Prostate gland (tissue), 2 donors: ENCODE measurements at places on chromosomes 7 and 10. TPM values are rescaled to one million over a fixed set of nuclear protein-coding genes. Genes with fewer than 3 reads are reported as not detected.

DNA sequence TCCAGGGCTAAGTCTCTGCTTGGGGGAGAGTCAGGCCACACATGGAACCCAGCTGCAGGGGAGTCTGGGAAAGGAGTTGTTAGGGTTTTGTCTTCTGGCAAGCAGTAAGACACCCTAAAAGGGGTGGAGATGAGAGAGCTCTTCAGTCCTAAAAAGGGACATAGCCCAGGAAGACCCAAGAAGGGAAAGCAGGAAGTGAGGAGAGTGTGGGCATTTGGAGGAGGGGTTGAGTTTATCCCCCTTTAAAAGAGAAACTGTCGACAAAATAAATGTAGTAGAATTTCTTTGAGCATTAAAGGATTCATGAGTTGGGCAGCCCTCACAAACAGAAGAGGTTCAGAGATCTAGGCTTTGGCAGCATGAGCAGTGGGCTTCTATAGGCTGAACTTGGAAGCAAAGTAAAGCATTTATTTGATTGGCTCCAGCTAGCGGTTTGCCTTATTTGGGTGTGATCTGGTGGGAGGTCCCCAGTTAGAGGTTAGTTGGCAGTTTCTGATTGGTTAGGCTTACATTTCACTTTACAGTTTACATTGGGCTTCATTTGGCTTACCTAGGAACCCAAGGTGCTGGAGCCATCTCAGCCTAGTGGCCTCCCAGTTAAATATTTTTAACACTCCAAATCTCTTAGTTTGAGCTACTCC, 246.7 kb downstream of the CAMK1D start:
- H3K27ac ChIP-seq = no peak overlapping the region
- H3K4me1 ChIP-seq = no peaks in the 10 kb centered on the region
- no peaks in the 10 kb centered on the region for H3K27me3 ChIP-seq
- H3K4me3 ChIP-seq = no peak overlapping the region
- H3K36me3 ChIP-seq = no peaks in the 10 kb centered on the region
- DNase-seq = no peak

Gene EBF3
- total RNA-seq = 7.8 TPM

Gene TMEM273
- 13.0 TPM for total RNA-seq

Gene MMD2
- total RNA-seq = 14.7 TPM

DNA sequence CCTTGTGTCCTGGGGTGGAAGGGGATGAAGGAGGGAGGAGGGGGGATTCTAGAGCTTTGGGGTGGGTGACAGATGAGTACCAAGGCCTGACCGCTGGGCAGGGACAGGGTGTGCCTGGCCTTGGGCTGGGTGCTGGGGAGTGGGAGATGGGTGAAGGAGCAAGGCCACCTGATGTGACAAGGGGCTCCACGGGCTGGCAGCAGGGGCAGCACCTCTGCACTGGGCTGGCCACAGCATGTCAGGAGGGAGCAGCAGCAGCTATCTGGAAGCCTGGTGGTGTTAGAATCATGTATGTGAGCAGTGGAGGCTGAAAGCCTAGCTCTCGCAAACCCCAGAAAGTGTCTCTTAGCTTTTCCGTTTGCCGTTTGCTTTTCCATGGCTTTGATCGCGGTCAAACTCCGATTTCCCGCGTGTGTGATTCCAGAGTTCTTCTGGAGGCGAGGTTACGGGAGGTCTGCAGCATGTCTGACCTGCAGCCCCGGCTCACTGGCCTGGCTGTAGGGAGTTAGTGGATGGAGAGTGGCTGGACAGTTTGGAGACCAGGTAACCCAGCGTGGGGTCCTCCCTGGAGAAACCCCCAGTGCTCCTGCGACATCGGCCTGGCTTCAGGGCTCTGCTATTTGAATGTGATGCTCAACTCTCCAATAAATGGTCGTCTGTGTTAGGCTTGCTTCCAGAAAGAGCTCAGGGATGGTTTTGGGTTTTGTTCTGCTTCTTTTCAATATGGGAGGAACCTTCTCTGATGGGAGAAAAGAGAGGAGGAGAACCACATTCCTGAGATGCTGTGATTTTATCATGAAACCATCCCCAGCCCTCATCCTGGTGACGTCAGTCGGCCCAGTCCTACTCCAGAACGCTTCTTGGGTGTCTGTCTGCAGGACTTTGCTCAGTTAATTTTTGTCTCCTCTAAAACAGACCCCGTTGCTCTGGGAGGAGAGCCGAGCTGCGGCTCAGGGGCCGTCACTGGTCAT, 105.5 kb downstream of the CUX1 start:
- DNase-seq = no peak
- H3K27ac ChIP-seq = no peak overlapping the region
- H3K36me3 ChIP-seq = no peaks in the 10 kb centered on the region
- H3K4me1 ChIP-seq = no peaks in the 10 kb centered on the region
- H3K27me3 ChIP-seq = no peaks in the 10 kb centered on the region
- no peak overlapping the region for H3K4me3 ChIP-seq

DNA sequence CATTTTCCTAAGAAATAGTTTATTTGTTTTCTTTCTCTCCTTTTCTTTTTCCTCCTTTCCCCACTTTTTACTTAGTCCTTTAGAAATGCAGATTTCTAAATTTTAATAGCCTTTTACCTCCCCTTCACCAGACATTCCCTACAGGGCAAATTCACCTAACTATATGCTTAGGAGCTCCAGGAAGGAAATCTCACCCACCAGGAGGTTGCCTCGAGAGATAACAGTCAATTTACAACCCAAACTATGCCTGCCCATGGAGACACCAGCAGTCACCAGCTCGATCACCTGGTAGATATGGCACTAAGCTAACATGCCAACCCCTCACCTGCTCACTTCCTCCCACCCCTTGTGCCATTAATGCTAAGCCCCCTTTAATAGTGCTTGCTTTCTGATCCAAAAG, 25.2 kb upstream of the CREB3L2 start:
- H3K27me3 ChIP-seq = no peaks in the 10 kb centered on the region
- DNase-seq = no peak
- no peaks in the 10 kb centered on the region for H3K36me3 ChIP-seq
- no peaks in the 10 kb centered on the region for H3K4me1 ChIP-seq
- H3K27ac ChIP-seq = no peak overlapping the region

DNA sequence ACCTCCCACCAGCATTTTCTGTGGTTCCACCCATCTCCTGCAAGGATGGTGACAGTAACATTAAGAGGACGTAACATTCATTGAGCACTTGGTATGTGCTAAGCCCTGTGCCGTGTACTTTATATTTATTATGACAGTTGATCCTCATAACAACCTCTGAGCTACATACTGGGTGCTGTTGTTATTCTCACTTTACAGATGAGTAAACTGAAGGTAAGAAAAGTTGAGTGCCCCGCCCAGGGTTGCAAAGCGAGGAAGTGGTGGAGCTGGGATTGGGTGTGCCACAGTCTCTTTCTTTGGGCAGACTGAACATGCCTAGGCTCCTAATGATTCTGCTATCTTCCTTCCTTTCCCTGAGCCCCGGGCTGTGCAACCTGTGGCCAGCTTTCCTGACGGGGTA, 107.4 kb downstream of the SH3PXD2A start:
- H3K27ac ChIP-seq = no peak overlapping the region
- no peaks in the 10 kb centered on the region for H3K27me3 ChIP-seq
- no peaks in the 10 kb centered on the region for H3K36me3 ChIP-seq
- no peaks in the 10 kb centered on the region for H3K4me1 ChIP-seq

DNA sequence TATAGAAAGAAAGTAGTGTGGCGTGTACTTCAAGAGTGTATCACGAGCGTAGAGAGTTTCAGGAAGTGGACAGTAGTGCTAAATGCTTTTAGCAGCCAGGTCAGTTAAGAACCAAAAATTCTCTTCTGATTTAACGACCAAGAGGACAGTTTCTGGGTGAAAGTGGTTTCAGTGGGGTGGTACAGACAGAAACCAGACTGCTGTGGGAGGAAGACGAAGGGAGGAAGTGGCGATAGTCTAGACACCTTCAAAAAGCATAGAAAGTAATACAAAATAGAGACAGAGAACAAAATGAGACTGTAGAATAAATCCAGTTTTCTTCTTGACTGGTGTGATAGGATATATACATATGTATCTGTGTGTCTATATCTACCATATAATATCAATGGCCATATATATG, 93.5 kb downstream of the MBL2 start:
- H3K4me1 ChIP-seq = no peaks in the 10 kb centered on the region
- no peak overlapping the region for H3K27ac ChIP-seq
- H3K36me3 ChIP-seq = no peaks in the 10 kb centered on the region
- no peak for DNase-seq

Gene SPRN
- total RNA-seq = 1.2 TPM
